ENCODE measurements at places on chromosomes 11 and 22. TPM values are rescaled to one million over a fixed set of nuclear protein-coding genes. Genes with fewer than 3 reads are reported as not detected.

- no peak for DNase-seq
Observed at GRCh38 chr11:10355257-10355661, 50.4 kb downstream of the ADM start.

Gene TPBGL
- total RNA-seq: 2.3 TPM

Gene OR10G7
- not detected for total RNA-seq

DNA sequence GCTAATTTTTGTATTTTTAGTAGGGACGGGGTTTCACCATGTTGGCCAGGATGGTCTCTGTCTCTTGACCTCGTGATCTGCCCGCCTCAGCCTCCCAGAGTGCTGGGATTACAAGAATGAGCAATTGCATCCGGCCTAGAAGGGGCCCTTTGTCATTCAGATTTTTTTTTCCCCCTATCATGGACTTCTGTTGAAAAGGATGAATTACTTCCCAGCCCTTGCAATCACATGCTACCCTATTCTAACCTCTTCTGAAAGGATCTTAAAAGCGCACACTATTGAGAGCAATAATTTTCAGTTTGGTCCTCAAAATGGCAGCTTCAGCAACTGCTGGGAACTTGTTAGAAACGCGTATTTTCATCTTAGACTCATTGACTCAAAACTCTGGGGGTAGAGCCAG lies 575.6 kb upstream of the KIRREL3 start:
- DNase-seq: no peak

- no peak for DNase-seq
Observed at GRCh38 chr11:119685111-119685746, 43.8 kb downstream of the NECTIN1 start.

Gene OR8D1
- total RNA-seq: not detected

Gene ARRB1
- 38.0 TPM for total RNA-seq

- DNase-seq: no peak
Observed at GRCh38 chr11:65403607-65404121, 17.2 kb downstream of the FRMD8 start.

DNA sequence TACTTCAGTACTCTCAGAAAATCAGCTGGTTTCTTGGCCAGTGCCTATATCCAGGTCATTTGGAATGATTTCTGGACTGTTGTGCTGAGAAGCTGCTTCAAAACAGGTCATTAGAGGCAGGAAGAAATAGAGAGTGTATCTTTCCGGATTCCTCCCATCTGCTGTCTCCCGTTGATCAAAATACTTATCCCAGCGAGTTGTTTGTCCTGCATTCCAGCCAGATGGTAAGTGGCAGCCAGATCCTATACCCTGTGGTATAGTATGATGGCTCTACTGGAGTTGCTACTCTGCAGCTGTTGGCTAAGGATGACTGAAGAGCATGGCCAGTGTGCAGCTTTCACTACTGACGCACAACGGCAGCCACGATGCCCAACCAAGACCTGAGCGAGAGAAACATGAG lies 560.9 kb upstream of the ANO5 start:
- no peak for DNase-seq

GRCh38 chr11:84566671-84567070 lies 1060.5 kb downstream of the DLG2 start:
- no peak for DNase-seq

DNA sequence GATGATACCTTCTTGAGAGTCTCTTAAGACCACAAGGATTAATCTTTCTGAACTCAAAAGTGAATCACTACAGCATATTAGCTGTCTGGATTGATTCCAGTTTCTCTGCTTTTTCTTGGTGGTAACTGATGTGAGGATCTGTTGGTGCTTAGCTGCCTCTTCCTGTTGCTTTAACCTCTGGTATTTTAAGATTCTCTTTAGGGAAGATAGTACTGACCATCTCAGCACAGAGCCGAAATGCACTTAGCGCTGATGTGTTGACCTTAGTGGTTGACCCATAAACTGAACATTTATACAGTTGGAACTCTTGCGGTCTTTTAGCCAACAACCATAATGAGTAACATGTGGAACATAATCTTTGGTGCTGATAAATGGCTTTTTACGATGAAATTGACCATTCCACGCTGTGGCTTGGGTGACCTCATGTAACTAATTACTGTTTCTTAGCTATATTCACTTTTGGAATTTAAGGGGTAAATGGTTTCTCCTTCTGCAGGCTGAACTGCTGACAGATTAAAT lies 33.7 kb downstream of the APLP2 start:
- DNase-seq: no peak

Gene TRIM51
- total RNA-seq: 0.37 TPM

DNA sequence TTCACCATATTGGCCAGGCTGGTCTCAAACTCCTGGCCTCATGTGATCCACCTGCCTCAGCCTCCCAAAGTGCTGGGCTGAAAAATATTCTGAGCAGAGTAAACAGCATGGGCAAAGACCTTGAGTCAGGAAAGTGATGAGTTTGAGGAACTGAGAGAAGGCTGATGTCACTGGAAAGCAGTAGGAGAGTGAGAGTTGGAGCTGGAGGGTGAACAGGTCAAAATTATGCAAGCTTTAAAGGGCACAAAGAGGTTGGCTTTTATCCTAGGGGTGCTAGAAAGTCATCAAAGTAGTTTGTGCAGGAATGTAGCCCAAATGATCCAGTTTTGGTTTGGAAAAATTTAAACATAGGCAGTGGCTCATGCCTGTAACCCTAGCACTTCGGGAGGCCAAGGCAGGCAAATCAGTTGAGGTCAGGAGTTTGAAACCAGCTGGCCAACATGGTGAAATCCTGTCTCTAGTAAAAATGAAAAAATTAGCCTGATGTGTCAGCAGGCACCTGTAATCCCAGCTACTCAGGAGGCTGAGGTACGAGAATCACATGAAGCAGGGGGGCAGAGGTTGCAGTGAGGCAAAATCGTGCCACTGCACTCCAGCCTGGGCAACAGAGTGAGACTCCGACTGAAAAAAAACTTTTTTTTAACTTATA lies 44.7 kb upstream of the CXCR5 start:
- no peak for DNase-seq

DNA sequence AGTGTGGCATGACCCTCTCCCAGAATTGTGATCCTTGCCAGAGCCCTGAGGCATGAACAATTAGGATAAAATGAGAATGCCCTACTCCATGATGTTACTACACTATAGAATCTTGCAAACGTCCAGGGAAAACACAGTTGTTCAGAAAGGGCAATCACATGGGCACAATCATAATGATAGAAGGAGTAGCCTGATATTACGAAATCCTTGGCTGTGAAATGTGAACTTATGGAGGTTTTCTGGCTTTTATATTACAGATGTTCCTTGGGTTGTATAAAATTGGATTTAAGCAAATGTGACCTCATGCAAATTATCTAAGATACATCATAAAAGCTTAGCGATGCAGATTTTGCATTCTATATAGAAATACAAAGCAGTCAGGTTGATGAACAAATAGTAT lies 29.4 kb upstream of the TPH1 start:
- no peak for DNase-seq

Gene MS4A6E
- not detected for total RNA-seq
